NCI-H1417 treated with DMSO at 0.1 percent for 48 hours (cell line): ENCODE measurements at places on chromosomes 2 and 18.

GRCh38 chr2:120803764-120804335 is 68.2 kb downstream of the GLI2 start:
- no peak for DNase-seq

GRCh38 chr2:3021720-3022119 is 355.9 kb downstream of the EIPR1 start:
- no peak for DNase-seq

DNA sequence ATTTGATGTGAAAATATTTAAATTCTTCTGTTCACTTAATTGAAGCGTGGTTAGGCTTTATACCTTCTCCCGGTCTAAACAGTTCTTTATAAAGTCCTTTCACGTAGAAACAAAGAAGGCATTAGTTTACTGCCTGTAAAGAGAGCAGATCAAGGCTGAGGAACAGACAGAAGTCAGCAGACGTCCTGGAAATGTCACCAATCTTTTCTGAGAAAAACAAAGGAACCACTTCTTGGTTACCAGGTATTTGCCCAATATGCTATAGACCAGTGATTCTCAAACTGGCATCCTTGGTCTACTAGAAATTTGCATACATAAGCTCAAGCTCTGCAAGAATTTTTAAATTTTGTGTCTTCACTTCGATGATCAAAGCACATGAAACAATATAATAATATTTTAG is 89.2 kb upstream of the STK17B start:
- DNase-seq: no peak

GRCh38 chr2:40700231-40700954 is 248.5 kb upstream of the SLC8A1 start:
- DNase-seq: no peak

GRCh38 chr2:109284826-109285225 is 155.8 kb downstream of the SH3RF3 start:
- DNase-seq: no peak

GRCh38 chr18:48715711-48716361 is 177.0 kb downstream of the CTIF start:
- no peak for DNase-seq

DNA sequence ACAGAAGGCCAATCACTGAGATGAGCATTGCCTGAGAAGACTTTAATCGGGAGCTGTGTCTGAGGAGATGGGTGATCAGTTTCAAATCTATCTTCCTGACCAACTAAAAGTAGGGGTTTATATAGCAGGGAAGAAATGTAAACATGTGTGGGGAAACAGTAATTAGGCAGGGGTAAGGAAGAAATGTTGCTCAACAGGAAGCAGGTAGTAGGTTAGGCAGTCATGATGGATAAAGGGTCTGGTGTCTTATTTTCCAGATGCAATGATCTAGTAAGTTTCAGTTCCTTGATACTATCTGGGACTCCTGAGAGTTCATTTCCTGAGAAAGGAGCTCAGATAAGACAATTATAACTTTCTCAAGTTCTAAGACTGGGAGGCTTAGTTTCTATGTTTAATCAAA is 33.8 kb upstream of the DNAJC10 start:
- DNase-seq: no peak

DNA sequence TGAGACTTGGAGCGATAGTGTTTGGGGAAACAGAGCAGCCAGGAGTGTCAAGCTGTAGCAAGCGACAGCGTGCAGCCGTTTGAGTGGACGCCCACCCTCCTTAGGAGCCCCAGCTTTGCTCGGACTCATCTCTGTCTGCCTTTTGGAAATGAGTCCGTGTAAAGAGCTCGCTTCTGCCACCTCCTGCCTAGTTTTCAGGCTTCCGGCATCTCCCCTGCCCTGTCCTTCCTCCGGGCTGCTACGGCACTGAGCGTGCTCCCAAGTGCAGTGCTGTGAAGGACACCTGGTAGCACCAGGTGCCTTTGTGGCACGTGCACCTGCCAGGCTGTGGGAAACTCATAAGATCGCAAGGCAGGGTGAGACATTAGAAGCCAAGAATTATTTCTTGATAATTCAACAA is 117.1 kb downstream of the RNF144A start:
- no peak for DNase-seq

DNA sequence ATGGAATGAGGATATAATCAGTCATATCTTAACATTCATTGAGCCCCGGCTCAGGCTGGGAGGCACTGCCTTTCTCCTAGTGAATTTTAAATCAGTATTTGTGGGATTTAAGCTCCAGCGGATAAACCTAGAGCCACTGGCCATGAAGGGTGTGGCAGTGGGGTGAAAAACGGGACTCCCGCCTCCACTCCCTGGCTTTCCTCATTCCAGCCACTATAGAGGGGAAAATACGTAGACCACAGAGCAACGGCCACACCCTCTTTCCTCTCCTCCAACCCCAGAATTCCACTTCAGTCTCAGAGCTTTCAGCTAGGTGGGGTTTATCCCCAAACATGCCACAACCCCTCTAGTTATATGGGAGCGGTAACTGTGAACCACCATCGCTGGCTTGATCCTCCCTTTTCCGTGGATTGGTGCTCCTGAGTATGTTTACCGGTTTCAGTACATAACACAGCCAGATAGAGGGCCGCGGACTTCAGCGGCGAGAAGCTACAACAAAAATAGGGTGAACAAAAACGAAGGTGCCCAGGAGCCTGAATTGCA is 70.6 kb upstream of the ITGB6 start:
- no peak for DNase-seq

- DNase-seq: no peak
Observed at GRCh38 chr18:56238576-56238975, 399.8 kb downstream of the TXNL1 start.

- DNase-seq: no peak
Observed at GRCh38 chr2:98118161-98118560, 31.2 kb downstream of the VWA3B start.

- no peak for DNase-seq
Observed at GRCh38 chr2:73965053-73965452, 19.7 kb upstream of the TET3 start.

DNA sequence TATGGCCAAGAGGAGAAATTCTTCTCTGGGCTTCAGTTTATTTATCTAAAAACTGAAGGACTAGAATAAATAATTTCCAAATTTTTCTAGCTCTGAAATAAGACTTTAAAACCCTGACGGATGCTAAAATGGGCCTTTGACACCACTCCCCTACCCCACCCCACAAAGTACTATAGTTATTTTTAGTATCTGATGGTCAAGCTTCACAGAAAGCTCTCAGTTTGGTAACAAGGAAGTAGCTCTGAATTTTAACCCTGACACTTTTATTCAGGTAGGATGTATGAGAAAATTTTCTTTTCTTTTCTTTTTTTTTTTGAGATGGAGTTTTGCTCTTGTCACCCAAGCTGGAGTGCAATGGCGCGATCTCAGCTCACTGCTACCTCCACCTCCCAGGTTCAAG is 2.4 kb downstream of the RBKS start:
- no peak for DNase-seq

DNA sequence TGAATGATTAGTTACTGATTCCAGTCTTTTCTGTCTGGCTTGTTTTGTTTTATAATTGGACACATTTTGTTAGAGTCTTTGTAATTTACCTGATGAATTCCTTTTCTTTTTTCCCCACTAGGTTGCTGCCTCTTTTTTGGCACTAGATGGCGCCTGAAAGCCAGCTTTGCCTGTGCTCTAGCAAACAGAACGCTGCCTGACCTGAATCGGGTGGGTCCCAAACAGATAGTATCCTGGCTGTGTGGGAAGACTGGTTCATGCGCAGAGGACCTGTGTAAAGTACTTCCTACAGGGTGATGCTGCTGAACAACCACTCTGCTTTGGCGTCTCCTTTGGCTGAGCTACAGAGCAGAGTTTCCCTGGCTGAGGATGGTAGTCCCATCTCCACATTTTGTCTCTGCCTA is 288.2 kb downstream of the IKZF2 start:
- DNase-seq: no peak

GRCh38 chr18:58005011-58005410 is 39.0 kb upstream of the NEDD4L start:
- DNase-seq: no peak

DNA sequence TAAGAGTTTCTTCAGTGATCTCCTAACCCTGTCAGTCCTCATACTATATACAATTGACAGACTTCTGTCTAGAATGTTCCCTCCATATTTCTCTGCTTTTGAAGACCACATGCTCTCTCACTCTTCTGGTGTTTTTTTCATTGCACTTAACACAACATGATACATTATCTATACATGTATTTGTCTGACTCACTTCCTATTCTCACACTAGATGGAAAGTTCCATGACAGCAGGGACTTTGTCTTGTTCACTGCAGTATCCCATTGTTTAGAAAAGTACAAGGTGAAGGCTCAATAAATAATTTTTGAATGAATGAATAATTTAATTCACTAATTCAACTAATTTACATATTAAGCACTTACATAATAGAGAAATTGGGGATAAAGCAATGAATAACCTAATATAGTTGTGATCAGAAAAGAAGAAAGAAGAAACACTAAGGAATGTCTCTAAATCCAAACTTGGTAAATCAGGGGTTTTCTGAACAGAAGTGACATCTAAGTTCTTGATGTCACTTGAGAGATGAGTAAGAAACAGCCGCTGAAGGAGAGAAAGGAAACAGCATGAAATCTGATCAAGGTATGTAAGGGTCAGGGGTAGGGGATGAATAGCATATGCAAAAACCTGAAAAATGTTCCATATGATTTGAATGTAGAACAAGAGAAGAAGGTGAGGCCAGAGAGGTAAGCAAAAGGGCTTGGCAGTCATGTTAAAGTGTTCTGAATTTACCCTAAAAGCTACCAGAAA is 42.4 kb downstream of the MBD2 start:
- DNase-seq: no peak

DNA sequence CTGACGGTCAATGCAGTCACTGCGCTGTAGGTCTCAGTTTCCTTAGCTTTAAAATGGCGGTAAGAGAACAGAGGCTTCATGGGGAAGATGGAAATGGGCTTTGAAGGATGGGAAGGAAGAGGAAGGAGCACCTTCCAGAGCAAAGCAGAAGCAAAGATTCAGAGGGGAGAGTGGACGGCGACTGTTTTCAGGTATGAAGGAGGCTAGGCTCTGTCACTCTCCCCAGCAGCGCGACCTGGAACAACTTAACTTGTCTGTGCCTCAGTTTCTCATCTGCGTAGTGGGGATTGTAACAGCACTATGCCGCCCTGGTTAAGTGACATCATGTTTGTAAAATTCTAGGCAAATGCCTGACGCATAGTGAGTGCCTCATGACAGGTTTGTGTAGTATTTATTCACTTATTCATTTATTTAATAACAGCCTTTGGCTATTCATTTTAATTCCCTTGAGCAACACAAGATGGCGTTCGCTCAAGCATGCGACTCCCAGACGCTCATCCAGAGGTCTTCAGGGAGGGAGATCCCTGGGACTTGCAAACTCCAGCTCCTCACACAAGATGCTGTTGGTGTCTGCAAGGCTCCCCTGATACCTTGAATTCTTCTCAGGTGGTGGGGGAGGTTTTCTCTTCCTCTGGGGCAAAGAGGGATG is 336.3 kb downstream of the DYSF start:
- no peak for DNase-seq

DNA sequence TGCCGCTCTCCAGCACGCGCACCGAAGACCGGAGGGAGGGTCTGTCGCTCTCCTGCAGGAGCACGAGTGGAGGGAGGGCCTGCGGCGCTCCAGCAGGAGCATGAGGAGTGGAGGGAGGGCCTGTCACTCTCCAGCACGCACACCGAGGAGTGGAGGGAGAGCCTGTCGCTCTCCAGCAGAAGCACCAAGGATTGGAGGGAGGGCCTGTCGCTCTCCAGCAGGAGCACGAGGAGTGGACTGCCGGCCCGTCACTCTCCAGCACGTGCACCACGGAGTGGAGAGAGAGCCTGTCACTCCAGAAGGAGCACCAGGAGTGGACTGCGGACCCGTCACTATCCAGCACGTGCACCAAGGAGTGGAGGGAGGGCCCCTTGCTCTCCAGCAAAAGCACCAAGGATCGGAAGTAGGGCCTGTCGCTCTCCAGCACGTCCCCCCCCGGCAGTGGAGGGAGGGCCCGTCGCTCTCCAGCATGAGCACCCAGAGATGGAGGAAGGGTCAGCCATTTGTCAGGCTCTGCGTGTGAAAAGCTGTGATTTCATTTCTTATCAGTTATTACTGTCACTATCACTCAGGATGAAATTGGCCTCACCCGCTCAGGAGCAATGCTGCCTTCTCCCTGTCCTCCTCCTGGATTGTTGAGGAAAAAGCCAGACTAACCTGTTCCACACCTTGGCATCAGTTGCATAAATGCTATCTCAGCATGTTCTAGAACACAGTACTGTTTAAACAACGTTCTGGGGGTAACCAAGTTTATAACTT is 35.9 kb downstream of the ADI1 start:
- DNase-seq: no peak

- DNase-seq: no peak
Observed at GRCh38 chr2:148922776-148923475, 47.9 kb downstream of the KIF5C start.

DNA sequence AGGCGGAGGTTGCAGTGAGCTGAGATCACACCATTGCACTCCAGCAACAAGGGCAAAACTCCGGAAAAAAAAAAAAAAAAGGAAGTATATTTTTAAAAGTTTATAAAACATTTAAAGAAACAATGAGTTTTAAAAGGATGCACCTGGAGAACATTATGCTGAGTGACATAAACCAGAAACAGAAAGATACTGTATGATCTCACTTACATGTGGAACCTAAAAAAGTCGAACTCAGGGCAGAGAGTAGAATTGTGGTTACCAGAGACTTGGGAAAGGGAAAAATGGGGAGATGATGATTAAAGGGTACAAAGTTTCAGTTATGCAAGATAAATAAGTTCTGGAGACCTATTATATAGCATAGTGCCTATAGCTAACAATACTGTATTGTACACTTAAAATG is 52.8 kb upstream of the RTN4 start:
- DNase-seq: no peak

DNA sequence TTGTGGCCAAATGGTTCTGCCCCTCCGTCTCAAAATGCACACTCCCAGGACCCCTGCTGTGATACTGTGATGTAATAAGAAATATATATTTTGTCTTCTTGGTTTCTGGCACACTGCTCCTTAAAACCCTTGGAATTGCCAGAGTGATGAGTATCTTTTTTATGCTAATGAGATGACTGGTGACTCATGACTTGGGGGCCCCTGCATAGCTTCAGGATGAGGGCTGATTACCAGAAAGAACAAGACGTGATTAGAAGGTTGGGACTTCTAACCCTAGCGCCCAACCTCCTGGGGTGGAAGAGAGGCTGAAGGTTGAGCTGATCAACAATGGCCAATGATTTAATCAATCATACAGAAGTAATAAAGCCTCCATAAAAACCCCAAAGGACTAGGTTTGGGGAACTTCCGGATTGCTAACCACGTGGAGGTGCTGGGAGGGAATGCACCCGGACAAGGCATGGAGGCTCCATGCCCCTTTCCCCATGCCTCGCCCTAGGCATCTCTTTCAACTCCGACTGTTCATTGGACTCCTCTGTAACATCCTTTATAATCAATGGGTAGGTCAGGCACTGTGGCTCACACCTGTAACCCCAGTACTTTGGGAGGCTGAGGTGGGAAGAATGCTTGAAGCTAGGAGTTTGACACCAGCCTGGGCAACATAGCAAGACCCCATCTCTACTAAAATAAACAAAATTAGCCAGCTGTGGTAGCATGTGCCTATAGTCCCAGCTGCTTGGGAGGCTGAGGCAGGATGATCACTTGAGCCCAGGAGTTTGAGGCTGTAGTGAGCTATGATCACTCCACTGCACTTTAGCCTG is 89.1 kb downstream of the HS1BP3 start:
- no peak for DNase-seq

GRCh38 chr2:237427769-237428506 is 14.0 kb upstream of the COL6A3 start:
- DNase-seq: no peak
